OCI-M1 (cell line): ENCODE measurements at places on chromosomes 16 and 17.

- DNase-seq: no peak
These were observed 75.6 kb upstream of the LGALS9 start for GRCh38 chr17:27555339-27555738.

- DNase-seq: no peak
These were observed 23.9 kb downstream of the ARHGAP27 start for GRCh38 chr17:45408611-45409421.

GRCh38 chr17:6018788-6019187 is 51.4 kb upstream of the WSCD1 start:
- DNase-seq: no peak

GRCh38 chr17:1286379-1287106 is 7.1 kb downstream of the TRARG1 start:
- no peak for DNase-seq

GRCh38 chr17:67477687-67478086 is 100.6 kb downstream of the PITPNC1 start:
- DNase-seq: no peak

- peak; percentile 75 for DNase-seq
These were observed 18.1 kb upstream of the RAB11FIP4 start for GRCh38 chr17:31373150-31374093.

- DNase-seq: no peak
These were observed 126.8 kb downstream of the CACNG3 start for GRCh38 chr16:24382762-24383407.

DNA sequence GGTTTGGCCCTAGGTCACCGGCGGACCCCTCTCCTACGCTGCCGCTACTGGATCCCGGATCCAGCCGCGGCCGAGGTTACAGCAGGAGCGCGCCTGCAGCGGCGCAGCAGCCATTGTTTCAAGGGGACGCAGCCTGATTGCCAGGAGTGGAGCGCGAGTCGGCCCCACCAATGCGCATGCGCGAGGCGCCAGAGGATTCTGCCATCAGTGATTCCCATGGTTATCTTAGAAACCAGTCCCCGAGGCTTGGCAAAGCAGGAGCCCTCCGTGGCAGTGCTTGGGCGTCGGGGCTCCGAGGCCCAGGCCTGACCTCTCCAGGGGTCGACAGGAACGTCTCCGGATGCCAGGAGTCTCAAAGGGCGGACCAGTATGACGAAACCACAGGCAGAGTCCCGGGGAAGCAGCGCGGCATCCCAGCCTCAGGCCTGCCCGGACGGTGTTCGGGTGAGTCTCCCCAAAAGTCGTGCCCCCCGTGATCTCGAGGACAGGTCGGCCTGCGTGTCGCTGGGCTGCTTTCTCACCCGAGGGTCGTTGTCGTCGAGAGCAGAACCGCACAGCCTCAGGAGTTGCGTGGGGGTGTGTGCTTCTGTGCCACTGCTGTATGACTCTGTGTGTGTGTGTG is 608.5 kb downstream of the KCNJ18 start:
- DNase-seq: no peak

- DNase-seq: no peak
These were observed 1.4 kb downstream of the CEP131 start for GRCh38 chr17:81221371-81221841.

DNA sequence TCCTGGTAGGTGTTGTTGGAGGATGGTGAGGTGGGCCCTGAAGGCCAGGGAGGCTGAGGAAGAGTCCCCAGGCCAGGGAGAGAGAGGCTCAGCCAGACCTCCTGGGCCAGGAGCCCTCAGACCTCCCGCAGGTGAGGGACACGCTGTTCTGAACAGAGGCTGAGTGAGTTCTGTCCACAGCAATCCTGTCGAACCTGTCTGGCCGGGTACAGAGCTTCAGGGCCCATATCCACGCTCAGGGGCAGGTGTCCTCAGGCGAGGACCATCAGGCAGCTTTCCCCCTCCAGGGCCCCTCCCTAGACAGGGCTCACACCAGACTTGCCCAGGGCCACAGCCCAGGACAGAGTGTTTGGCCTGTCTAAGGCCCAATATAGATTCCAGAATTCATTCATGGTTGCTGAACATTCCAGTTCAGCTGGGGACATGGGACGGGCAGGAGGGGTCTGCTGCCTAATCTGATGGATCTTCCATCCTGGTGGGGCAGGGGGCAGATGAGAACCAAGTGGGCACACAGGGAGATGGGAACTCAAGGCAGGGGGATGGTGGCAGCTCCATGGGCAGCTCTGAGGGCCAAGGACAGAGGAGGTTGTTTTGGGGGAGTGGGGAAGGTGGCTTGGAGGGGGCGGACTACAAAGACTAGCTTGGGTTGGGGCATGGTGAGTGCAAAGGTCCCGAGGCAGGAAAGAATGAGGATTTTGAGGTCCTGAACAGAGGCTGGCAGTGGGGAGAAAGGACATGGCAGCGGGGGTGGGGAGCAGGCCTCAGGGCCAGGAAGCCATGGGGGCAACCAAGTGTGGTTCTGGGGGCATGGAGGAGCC is 23.4 kb upstream of the MPRIP start:
- no peak for DNase-seq

DNA sequence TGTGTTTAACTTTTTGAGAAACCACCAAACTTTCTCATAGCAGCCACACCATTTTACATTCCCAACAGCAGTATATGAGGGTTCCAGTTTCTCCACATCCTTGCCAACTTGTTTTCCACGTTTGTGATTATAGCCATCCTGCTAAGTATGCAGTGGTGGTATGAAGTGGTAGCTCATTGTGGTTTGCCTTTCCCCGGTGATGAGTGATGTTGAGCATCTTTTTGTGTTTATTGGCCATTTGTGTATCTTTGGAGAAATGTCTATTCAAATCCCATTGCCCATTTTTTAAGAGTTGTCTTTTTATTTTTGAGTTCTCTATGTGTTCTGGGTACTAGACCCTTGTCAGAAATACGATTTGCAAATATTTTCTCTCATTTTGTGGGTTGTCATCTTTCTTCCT is 17.4 kb downstream of the SF3B3 start:
- no peak for DNase-seq

DNA sequence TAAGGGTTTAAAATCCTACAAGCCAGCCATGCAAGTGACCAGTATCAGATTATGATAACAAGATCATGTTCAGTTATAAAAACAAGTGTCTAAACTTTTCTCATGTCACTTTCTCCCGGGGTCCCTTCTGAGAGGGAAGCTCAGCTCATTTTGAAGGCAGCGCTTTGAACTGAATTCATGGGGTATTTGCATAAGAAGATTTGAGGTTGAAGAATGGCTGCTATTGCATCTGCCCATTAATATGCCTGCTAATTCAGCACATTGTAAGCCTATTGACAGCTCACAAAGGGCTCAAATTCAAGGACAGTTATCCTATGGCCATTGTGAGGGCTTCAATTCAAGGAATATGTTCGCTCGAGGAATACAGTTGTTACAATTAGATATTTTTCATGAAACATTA is 290.2 kb upstream of the IRX3 start:
- no peak for DNase-seq

DNA sequence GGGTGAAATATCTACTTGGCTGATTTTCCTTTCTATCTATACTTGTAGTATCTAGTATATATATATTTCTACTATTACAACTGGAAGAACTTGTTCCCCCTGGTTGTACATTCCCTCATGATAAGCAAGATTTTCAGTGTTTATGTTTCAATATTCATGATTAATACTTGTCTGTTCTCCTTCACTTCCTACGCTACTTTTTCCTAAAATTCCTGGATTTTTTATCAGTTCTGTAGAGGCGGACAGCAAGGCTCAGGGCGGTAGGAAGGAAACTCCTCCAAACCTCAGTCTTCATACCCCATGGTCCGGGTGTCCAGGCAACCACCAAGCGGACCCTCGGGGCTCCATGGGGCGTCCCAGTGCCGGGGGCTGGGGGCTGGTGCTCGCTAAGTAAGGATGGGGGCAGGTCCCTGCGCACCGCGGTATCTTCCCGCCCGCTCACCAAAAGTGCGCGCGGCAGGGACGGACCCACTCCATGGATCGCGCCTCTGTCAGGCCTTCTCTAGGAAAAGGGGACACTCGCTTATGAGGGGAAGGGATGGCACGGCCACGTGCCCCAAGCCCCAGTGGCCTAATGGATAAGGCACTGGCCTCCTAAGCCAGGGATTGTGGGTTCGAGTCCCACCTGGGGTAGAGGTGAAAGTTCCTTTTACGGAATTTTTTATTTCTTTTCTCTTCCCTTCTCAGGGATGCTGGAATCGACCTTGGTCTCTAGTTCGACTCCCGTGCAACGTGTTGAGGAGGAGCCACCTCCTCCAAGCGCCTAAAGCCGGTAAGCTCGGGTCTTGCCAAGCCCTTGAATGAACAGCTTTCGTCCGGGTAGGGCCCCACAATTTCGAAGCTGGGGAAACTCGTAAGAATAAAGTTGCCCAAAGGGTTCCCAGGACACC is 13.2 kb downstream of the ATP5PD start:
- DNase-seq: peak; percentile 98

GRCh38 chr17:17849845-17850373 is 13.1 kb upstream of the SREBF1 start:
- DNase-seq: peak; percentile 91

GRCh38 chr17:12627177-12627629 is 38.5 kb upstream of the MYOCD start:
- DNase-seq: no peak

- no peak for DNase-seq
These were observed 14.7 kb downstream of the DBNDD1 start for GRCh38 chr16:90004577-90004976.

- no peak for DNase-seq
These were observed 156.6 kb downstream of the ANKFN1 start for GRCh38 chr17:56309897-56310296.

DNA sequence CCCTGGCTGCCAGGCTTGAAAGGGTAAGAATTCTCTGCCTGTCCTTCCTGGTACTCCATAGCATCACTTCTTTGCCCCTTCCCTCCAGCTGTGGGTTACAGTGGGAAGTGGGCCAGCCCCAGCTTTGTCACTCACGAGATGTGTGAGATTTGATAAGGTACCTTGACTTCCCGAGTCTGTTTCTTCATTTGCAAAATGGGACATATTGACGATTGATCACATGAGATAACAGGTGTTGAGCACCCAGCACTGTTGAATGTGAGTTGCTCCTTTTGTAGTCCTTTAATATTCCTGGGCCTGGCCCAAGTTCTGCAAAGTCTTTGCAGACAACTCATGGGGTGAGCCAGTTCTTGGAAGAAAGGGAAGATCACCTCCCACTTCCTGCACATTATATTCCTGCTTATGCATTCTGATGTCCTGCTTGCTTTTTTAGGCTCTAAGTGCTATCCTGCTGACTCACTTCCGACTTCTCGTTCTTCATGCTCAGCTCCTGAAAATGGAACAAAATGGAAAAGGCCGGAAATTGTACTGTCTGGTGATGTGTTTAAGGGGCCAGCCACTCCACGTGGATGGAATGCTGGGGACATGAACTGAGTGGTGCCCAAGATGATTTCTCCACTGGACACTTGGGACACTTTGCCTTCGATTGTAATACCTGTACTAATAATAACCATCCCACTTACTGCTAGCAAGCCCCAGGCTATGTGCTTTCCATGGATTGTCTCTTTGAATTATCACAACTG is 8.3 kb upstream of the NLK start:
- peak; percentile 67 for DNase-seq

- peak; percentile 100 for DNase-seq
These were observed at the start of gene HEXIM2 for GRCh38 chr17:45161288-45162024. Gene HEXIM2 (plus strand): TSS chr17:45161875. CDS start chr17:45162794, 919 bp downstream.

DNA sequence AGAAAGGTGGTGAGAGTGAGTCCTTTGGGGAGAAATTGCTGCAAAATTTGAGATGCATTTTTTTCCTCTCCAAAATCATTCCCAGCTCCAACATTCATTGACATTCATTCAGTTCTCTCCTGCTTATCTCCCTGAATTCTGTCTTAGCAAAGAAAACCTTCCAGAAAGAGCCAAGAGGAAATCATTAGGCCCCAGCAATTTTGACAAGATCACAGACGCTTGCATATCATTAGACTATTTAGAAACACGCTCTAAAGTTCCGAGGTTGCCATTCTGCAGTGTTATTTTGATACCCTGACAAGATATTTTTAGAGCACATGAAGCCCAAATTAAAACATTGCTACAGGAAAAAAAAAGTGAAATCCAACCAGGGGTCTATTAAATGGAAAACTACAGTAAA is 9.6 kb upstream of the CHCT1 start:
- no peak for DNase-seq

DNA sequence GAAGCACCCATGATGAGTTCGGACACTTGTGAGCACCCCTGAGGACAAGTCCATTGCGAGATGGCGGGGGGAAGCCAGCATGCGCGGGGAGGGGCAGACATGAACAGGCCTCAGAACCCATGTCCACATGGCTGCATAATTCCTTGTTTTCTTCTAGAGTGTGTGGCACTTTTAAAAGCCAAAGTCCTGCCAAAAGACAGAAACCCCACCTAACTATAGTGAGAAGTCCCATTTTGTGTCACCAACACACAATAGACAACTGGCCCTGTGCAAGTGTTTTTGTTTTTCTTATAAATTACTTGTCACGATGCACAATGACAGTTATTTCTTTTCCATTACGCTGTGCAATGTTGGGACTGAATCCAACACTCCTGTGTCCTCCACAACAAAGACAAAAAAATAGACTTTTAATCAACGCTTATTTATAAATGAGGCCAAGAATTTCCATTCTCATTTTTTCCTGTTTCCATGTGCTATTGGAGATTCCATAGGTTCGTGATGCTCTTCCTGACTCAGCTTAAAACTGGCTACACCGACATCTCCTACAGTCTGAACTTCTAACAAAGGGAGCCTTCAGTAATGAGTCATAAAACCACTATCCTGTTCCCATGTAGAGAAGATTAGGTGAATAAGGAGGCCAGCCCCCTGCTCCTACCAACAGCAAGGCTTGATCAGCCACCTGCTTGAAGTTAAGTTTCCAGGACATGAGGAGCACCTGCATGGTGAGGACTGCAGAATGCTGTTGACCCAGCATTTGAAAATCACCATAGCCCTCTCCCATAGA is 98.9 kb downstream of the ZNF423 start:
- DNase-seq: no peak

DNA sequence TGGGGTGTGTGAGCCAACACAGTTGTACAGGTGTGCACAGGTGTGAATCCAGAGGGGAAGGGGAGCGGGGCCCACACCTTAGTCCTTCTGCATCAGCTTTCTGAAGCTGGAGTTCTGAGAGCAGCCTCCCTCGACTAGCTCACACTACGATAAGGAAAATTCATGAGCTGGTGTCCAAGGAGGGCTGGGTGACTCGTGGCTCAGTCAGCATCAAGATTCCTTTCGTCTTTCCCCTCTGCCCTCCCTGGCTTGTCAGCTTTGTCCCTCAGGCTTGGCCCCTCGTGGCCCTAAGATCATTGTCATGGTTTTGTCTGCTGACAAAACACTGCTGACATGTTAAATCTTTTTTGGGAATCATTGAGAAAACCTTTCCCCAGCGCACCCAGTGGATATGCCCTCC is 47.5 kb downstream of the OR1D5 start:
- DNase-seq: no peak

- no peak for DNase-seq
These were observed 11.0 kb upstream of the CCR7 start for GRCh38 chr17:40576113-40576740.
